ENCODE measurements at places on chromosomes 4 and X.

DNA sequence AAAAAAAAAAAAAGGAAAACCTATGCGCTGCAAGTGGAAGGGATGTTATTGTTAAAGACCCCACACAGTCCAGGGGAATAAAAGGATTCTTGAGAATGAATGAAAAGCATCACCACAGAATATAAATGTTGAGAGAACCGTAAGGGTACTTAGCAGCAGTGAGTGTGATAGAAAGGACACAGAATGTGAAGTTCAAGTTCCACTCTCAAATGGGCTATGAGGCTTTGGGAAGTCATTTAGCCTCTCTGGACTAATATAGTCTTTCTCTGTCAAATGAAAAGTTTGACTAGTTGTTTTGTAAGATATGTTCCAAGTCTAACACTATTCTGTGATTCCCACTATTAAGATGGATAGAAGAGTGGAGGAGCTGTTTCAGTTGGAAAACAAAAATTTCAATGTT lies 35.8 kb upstream of the MAML3 start:
- no peak for DNase-seq

- DNase-seq, result no peak
These were observed 51.5 kb downstream of the PJA1 start for GRCh38 chrX:69113723-69114122.

GRCh38 chr4:26030780-26031179 lies 116.8 kb downstream of the SMIM20 start:
- peak; percentile 12 for DNase-seq

- DNase-seq, result no peak
These were observed 3.9 kb upstream of the CHST7 start for GRCh38 chrX:46569621-46570020.

DNA sequence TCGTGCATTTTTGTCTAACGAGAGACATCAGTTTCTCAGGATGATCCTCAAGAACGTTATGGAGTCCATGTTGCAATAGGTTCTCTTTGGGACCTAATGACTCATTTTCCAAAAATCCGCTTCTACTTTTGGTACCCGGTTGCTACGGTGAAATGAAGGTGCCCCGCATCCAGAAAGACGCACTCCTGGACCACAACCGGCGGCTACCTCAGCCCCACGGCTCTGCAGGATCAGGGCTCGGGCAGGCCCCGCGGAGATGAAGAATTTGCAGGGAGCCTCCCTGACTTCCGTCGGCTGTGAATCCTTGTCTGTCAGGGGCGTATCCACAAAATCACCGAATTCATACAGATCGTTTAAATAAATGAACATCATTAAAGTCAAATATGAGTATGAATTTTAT lies 15.6 kb downstream of the GTPBP6 start:
- no peak for DNase-seq

- DNase-seq, result peak; percentile 65
These were observed 104.9 kb downstream of the FAM53A start for GRCh38 chr4:1579001-1579900.

DNA sequence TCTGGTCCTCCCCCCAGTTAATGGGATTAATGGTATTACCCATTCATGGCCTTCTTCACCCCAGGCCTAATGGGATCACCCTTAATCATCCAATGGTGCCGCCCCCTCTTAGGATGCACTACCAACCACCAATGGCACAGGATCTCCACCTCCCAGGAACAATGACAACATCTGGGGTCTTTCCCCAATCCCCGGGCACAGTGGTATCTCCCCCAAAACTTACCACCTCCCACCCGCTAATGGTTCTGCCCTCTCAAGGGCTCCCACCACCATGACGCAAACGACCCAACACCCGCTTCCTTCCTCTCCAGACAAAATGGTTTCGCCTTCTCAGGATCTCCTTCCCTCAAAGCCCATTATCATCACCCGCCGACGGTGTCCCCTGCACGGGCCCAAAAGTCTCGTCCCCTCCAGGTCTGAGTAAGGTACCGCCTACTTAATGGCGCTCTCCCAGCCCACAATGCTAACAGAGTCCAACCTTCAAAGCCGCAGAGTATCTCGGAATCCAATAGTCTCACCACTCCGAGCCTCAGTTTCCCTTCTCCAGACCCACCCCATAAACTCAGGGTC lies 458 bp downstream of the GRIPAP1 start:
- DNase-seq, result peak; percentile 46
